ENCODE measurements at places on chromosomes 4 and X.

DNA sequence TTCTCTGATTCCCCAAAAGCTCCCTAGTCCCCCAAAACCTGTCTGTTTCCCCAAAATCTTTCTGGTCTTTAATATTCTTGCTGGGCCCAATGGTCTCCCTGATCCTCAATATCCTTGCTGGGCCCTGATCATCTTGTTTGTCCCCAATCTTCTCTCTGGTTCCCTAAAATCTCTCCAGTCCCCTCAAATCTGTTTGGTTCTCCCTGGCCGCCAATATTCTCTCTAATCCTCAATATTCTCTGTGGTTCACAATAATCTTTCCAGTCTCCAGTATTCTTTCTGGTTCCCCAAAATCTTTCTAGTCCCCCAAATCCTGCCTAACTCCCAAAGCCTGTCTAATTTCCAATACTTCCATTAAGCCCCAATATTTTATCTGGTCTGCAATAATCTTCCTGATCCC lies 18.5 kb downstream of the P2RY8 start:
- DNase-seq = no peak

- DNase-seq = no peak
Observed at GRCh38 chrX:15043538-15043937, 170.3 kb downstream of the MOSPD2 start.

- DNase-seq = no peak
Observed at GRCh38 chrX:103556963-103557612, 28.2 kb upstream of the TCEAL4 start.

DNA sequence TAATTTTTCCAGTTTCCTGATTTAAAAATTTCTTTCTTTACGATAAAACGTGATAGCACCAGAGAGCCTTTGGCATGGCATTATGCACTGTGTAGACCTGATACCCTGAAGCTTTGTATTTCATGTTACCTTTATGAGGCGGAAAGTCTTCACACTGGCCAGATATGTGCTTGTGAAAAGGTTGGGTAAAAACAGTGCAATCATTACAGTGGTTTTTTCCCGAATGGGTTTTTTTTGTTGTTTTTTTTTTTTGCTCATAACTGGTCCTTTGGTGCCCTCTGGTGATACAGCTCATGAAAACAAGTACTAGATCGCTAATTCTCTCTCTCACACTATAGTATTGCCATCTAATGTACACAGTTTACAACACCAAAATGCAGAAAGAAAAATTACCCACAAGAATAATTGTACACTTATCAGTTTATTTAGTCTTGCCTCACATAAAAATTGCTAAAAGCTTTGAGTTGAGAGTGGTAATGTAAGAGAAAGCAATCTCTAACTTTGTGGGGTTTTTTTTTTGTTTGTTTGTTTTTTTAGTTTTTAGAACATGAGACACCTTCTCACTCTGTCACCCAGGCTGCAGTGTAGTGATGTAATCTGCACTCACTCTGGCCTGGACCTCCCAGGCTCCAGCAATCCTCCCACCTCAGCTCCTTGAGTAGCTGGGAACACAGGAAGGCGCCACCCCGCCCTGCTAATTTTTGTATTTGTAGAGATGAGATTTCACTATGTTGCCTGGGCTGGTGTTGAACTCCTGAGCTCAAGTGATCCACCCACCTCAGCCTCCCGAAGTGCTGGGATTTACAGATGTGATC lies 21.3 kb downstream of the SPCS3 start:
- no peak for DNase-seq

DNA sequence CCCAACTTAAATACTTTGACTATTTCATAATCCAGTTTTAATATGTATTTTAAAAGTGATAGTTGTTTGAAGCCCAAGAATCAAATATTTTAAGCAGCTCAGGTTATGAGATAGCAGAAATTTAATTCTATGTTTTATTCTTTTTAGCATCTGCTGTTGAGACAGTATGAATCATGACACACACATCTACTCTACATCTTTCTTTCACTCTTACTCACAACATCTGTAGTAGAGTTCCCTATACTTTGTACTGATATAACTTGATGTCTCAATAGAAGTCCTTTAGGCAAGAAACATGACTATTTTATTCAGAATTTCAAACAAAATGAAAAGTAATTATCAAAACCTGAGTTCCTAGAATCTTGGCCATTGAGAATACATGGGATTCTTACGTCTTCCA lies 187.9 kb upstream of the GNPDA2 start:
- no peak for DNase-seq

DNA sequence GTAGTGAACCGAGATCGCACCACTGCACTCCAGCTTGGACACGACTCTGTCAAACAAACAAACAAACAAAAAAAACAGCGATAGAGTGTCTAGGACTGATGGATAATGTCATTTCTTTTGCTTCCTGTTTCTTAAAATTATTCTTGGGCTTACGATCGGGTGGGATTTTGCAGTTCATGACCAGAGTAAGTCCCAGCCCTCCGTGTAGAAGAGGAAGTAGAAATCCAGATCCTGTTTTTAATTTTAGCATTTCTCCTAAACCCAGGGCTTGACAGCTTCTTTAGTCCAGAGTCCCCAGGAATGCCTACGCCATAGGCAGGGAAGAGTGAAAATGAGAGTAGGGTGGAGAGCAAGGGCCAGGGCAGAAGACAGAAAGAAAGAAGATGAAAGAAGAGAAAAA lies 94.3 kb downstream of the HPRT1 start:
- DNase-seq = no peak

- no peak for DNase-seq
Observed at GRCh38 chr4:83335701-83336100, 1.1 kb upstream of the HPSE start.

DNA sequence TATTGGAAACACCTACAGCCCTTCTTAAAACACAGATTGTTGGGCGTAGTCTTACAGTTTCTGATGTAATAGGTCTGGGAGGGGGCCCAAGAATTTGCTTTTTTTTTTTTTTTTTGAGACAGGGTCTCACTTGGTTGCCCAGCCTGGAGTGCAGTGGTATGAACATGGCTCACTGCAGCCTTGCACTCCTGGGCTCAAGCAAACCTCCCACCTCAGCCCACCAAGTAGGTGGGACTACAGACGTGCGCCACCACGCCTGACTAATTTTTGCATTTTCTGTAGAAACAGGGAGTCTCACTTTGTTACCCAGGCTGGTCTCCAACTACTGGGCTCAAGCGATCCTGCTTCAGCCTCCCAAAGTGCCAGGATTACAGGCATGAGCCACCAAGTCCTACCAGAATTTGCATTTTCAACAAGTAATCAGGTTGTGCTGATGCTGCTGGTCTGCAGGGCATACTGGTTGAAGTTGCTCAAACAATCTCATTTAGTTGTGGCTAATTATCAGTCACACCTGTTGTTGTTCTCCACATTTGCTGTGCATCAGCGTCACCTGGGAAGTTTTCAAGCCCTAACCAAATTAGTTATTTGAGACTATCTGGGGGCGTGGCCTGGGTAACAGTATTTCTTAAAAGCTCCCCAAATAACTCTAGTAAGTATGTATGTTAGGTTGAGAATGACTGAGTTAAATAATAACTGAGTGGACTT lies 14.0 kb downstream of the TMEM154 start:
- no peak for DNase-seq

- DNase-seq = no peak
Observed at GRCh38 chr4:170414961-170415360, 325.2 kb upstream of the AADAT start.

DNA sequence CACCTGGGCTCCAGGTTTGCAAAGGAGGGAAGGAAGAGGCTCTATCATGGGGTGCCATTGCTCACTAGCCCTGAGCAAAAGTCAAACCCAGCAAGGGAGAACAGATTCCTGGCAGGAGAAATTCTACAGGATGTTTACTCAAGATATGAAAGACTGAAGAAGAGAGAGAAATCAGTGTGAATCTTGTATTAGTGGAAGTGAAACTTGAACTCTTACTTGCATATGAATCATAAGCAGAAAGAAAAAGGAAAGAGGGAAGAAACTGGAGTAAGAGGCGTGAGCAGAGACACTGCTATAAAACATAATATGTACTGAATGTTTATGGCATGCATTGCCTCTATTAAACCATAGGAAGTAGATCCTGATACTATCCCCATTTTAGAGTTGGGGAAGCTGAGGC lies 60.9 kb downstream of the C4orf46 start:
- DNase-seq = no peak

DNA sequence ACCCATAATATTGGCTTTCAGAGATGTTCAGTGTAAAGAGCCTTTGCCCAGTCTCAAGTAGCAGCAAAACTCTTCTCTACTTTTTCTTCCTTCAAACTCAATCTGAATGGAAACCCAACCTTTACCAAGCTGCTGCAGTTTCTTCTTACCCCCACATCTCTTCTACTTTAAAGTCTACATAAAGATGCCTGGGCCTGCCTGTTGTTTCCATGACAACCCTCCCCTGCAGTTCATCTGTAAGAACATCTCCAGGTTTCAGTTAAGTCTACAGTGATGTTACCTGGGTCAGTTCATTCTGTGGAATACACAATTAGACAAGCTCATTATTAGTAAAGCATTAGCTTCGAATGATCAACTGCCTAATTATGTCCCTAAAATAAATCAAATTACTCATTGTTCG lies 81.4 kb downstream of the SPANXN3 start:
- no peak for DNase-seq

DNA sequence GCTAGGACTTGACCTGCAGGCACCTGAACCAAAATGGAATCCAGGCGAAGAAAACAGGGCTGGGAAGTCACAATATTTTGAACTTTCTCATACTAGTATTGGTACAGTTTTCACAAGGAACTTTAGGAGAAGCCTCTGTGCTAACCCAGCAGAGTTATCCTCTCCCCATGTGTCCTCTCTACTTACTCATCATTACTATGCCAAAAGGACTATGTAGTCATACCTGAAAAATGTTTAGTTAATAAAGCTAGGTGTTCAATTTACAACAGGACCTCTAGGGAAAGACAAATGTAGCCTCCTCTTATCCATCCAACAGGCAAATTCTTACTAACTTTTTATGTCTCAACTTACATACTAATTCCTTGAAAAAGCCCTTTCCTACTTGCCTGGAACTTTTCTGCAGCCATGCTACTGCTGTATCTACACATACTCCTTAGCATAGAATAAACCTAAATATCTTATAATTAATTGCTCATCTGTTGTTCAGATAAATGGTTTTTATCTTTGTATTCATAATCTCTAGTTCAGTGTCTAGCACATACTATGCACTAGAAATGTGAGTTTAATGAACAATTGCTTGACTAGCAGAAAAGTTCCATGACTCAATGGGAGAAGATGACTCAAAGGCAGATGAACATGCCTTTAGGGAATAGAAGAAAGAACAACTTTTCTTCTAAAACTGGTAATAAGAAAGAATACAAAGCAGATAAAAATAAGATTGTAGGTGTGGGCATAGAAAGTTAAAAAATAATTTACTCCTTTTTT lies 215.5 kb upstream of the VEGFC start:
- DNase-seq = no peak

DNA sequence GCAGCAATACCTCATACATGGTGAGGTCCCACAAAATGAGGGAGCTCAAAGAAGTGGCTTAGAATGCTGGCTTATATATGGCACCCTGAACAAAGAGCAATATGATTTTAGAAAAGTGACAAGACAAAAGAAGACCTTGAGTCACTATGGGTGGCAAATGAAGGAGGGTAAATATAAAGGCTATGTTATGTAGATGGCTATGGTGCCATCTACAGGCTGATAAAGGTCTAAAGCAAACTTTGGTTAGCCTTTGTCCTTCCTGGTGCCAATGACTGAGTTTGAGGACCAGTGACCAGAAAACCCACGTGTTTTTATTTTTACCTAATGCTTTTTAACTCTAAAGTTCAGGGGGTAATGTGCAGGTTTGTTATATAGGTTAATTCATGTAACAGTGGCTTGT lies 151.8 kb downstream of the CCNG2 start:
- peak; percentile 15 for DNase-seq
